Hindlimb muscle (tissue), 1 donor: ENCODE measurements at places on chromosomes 6 and 20. TPM values are rescaled to one million over a fixed set of nuclear protein-coding genes. Genes with fewer than 3 reads are reported as not detected.

LY6G6C gene
- 0.28 TPM for polyA plus RNA-seq

DSP gene
- 5.7 TPM for polyA plus RNA-seq

PCSK2 gene
- polyA plus RNA-seq, result 0.71 TPM

DNA sequence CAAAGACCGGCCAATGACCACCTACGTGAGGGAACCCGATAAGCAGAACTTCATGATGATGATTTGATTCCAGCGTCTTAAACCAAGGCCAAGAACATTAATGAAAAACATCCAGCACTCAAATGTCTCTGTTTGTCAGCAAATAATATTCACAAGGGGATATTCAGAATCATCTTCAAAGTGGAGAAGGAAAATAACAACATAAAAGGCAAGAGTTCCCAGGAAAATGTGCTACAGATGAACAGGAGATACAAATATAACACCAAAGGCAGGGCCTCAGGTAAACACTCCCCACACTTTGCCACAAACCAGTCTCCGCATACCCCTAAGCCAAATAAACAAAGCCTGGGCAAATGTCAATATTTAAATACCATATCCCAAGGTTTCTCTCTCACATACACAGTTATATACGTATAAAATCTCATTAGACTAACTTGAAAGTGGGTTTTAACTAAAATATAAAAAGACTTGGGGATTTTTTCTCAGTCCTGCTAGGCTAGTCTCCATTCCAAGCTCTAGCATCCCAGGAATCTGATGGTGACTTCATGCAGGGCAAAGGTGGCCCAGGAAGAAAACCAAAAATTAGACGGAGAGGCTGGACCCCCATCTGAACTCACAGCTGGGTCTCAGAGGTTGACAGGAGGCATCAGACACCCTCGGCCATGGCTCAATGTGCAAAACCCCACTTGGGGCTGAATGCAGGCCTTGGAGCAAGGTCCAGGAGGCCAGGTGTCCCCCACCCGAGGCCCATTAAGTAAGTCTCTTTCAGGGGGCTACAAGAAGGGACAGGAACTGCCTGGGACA lies 32.1 kb downstream of the TRAM2 start:
- no peak for DNase-seq

DNA sequence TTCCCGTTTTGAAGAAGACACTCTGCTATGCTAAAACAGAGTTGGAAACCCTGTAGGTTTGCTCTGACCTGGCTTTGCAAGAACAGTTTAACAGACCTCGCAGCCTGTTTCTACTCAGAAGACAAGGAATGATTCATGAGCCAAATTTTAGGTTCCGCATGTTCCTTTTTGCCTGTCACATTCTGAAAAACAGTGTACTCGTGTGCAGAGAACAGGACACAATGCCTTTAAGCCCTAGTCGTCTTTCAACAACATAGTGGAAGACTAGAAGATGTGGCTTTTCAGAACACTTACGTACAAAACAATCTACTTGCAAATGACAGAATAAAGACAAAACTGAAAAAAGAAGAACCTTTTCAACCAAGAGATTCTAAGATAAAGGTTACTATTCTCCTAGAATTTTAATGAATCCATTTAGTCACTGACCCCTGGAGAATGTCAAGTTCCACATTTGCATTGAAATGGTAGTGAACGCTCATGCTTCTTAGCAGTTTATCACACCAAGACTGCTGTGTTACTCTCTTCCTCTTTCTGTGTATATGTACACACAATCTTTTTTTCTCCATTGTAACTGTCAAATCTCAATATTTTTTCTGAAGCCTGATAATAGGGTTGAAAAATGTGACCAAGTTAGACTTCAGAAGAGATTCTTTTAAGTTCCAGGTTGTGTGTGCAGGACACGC lies 220.7 kb upstream of the NRSN1 start:
- no peak for DNase-seq

DNA sequence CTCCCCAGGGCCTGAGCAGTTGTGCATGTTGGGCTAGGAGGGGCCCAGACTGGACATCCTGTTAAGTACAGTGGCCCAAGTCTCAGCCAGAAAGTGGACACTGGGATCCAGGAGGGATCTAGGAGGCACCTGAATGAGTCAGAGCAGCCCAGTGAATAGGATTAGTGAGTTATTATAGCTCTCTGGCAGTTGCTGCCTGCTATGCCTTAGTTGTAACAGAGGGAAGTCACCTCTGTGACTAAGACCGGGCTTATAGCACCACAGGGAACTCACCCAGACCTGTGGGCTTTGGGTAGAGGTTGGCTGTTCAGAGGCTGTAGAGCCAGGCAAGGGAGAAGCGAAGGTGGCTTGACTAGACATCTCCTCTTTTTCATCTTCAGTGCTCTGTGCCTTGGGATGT lies 39.0 kb upstream of the AAR2 start:
- no peak for DNase-seq

GRCh38 chr6:46220352-46221221 lies 49.8 kb upstream of the ENPP5 start:
- no peak for DNase-seq

DNA sequence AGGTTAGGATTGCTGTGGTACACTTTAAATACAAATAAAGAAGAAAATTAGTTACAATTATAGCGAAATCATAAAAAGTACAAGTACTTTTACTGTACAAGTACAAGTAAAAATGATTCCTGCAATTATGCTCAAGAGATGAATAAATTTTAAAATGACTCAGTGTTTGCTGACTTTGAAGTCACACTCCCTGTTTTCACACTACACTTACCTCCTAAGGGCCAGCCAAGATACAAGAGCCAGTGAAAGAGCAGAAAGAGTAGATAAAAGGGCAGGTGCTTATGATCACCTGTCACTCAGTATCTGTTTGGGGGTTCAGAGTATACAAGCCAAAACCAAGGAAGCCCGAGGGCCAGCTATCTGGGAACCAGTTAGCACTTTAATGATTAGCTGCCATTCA lies 41.0 kb upstream of the COL21A1 start:
- DNase-seq, result no peak

- DNase-seq, result no peak
Observed at GRCh38 chr6:166530211-166531095, 56.0 kb downstream of the RAMACL start.

DNA sequence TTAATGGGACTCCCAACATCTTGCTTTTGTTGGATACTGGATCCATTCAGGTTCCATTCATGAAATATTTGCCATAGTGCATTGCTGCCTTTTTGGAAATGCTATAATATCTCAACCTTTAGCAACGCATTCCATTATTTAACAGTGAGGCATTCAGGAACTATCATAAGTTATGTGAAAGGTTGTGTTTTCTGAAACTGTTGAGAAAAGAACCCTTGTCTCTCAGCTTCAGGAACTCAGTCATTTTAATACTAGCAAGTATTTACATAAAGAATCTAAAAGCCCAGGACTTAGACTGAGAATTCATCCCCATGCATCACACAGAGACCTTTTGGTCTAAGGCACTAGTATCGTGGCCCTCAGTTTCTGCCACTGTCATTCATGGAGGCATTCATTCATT lies 24.9 kb upstream of the SASH1 start:
- DNase-seq, result no peak
